Right ventricle myocardium inferior (tissue), 1 donor: ENCODE measurements at places on chromosomes 5 and 9.

GRCh38 chr9:134676886-134677285, 35.3 kb downstream of the COL5A1 start:
- no peak for DNase-seq

DNA sequence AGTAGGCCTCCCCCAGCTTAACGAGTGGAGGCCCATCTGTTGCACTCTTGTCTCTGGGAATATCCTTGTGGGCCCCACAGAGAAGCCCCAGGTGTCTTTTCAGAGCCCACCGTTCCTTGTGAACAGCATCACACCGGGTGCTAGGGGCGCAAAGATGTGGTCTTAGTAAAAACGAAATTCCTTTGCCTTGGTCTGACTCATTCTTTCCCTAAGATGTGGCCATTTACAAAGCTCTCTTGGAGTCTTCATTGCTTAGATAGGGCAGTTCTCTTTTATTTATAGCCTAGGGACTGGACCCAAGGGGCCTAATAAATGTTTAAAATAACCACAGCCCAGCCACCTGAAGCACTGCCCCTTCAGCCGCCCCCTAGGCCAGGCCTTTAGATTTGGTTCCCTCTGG, 52.8 kb upstream of the RPL26L1 start:
- DNase-seq: no peak

DNA sequence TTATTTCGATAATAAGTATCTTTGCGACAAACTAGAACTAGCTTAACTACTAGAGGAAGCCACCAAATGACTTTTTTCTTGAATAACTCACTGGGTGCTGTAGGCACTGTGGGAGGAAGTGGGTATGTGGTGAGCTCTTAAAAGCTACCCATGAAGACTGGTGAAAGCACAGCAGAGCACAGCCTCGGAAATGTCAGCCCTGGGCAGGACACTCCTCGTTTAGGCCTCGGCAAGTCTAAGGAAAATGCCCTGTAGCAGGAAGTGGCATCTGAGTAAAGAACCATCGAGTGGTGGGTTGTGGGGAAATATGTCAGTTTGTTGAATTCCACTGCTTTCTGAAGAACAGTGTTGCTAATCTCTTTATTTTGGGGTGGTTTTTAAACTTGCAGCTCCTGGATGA, 44.0 kb upstream of the NCS1 start:
- DNase-seq: no peak

DNA sequence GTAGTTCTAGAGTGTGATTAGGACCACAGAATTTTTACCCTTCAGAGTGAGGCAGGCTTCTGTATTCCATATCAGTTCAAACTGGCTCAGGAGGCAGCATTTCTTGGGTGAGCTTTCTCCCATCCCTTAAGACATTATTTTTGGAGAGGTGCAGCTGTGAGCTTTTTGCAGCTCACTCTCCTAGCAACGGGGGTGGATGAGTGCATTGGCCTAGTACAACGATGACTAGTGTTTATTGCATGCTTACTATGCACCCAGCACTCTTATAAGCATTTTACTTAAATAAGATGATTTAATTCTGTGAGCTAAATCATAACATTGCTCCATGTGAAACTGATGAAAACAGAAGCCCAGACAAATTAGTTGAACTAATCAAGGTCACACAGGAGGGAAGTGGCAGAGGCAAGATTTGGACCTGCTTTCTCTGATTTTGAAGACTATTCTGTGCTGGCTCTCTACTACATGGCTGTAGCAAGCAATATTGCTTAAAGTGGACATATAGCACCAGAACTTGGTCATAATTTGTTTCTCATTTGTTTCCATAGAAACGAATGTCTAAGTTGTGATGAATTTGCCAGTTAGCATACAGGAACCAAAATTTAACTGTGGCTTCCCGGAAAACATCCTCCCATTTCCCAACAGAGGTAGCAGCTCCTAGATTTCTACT, 372.1 kb upstream of the RIOK2 start:
- DNase-seq: no peak

DNA sequence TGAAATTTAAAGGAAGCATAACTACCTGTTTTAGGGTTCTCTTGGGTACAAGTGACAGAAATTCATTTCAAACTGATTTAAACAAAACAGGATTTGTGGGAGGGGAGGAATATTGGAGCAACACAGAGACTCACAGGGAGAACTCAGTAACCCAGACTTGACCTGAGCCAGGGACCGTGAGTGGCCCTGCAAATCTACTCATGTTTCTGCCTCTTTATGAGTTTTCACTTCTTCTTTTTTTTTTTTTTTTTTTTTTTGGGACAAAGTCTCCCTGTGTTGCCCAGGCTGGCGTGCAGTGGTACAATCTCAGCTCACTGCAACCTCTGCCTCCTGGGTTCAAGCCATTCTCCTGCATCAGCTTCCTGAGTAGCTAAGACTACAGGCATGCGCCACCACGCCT, 405.6 kb upstream of the ZNF608 start:
- no peak for DNase-seq

GRCh38 chr9:2727966-2728613, 10.8 kb downstream of the KCNV2 start:
- DNase-seq: no peak

DNA sequence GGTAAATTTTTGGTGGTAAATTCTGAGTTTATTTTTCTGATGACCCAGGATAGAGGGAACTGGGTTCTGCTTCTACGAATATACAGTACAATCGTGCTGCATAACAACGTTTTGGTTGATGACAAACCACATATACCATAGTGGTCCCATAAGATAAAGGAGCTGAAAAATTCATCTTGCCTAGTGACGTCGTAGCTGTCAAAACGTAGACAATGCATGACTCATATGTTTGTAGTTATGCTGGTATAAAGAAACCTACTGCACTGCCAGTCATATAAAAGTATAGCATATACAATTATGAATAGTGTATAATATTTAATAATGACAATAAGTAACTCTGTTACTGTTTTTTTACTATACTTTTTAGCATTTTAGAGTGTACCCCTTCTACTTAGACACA, 244.0 kb downstream of the GAS1 start:
- no peak for DNase-seq

GRCh38 chr9:127107171-127107928, 15.1 kb downstream of the ANGPTL2 start:
- no peak for DNase-seq
